ENCODE measurements at places on chromosomes 6 and 20.

- no peak for DNase-seq
Measured at GRCh38 chr20:45835825-45836224, 2.2 kb downstream of the SNX21 start.

- no peak for DNase-seq
Measured at GRCh38 chr6:94597487-94597886, 979.8 kb upstream of the MANEA start.

GRCh38 chr6:119344306-119344705 lies 5.3 kb downstream of the MAN1A1 start:
- no peak for DNase-seq

DNA sequence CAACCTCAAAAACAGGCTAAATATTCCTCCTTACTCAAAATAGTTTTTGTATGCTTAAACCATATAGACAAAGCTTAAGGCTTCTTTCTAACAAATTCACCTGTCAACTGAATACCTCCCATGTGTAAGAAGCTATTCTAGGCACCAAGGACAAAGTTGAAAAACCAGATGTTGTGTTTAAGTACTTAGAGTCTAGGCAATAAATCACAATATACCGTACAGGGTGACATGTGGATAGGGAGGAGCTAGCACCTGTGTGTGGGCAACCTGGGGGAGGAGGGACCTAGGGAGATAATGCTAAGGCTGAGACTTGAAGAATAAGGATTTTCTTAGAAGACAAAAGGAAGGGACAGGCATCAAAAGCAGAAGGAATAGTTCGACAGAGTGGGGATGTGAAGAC lies 123.5 kb downstream of the LMBRD1 start:
- DNase-seq = no peak

DNA sequence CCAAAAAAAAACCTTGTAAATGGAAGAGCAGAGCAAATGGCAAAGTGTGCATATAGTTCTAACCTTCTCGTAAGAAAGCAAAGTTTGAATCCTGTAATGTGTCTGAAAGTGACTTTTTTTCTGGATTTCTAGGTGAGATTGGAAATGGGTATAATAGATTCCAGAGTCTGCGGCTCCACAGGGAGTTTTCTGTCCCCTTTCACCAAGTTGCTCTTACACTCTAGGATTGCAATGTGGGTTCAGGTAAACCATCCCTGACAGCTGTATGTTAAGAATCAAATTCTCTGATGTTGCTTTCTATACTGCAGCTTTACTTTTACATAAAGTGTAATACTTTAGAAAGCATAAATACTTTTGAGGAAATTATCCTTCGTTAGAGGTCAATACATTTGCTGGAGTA lies 260.1 kb downstream of the PRL start:
- no peak for DNase-seq

DNA sequence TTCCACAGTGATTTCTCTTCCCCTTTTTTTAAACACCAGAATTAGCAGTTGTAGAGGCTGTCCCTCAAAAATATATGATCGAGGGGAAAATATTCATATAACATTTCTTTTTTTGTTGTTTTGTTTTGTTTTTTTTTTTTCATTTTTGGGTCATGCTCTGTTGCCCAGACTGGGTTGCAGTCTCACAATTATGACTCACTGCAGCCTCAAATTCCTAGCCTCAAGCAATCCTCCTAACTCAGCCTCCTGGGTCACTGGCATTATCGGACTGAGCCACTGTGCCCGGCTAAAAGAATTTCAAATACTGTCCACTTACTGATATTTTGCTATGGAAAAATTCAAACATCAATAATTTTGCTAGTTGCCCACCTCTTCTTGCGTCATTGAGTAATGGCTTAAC lies 134.0 kb downstream of the HFE start:
- DNase-seq = no peak

DNA sequence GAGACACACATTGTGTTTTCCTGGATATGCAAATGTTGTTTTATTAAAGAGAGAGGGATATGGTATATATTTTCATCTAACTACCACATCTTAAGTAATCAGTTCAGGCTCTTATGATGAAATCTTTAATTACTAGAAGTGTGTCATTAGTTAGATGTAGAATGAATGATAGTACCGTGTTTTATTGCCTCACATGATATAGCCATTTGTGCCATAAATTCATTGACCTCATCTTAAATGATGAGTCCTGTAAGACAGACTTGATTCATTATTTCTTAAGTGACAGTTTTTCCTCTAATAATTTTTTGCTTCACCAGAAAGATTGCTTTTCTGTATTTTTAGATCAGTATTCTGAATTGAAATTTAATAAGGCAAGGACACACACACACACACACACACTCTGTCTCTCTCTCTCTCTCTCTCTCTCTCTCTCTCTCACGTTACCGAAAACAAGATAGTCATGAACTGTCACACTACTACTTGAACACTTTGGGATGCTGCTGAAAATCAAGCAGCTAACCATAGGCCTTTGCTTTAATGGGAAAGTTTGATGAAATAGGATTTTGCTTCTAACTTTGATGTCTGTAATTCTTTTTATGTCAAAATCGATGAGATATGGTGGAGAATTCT lies 140.5 kb downstream of the SOBP start:
- no peak for DNase-seq

DNA sequence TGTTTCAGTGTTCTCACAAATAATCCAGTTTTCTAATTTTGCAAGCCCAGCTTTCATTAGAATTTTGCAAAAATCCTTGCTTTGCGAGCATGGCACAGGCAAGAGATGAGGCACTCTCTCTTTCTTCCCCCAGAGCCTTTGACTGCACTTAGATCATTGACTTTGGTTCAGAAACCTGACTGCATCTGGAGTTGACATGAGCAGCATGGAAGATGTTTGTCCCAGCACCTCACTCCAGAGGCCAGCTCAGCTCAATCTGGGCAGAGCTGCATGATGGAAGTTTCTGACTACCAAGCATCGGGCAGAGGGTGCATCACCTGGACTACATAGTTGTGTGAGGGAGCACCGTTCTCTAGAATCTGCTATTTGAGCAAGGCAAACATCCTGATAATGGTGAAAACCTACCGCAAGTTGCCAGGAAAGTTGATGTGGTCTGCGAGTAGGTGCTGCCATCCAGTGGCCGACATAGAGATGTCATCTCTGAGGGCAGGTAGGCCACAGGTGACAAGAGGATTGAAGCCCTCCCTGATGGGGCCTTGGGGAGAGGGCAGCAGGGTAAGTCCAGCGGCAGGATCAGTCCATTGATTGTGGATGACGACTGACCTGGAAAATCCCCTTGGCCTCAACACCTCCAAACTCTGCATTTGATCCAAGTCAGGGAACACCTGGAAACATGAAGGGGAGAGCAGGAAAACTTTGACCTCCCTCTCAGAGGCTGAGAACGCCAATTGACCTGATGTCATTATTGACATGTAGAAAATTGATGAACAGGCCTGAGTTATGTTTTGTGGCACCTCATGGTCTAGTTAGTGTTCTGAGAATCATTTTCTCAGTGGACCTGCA lies 3.8 kb upstream of the LPA start:
- DNase-seq = no peak

DNA sequence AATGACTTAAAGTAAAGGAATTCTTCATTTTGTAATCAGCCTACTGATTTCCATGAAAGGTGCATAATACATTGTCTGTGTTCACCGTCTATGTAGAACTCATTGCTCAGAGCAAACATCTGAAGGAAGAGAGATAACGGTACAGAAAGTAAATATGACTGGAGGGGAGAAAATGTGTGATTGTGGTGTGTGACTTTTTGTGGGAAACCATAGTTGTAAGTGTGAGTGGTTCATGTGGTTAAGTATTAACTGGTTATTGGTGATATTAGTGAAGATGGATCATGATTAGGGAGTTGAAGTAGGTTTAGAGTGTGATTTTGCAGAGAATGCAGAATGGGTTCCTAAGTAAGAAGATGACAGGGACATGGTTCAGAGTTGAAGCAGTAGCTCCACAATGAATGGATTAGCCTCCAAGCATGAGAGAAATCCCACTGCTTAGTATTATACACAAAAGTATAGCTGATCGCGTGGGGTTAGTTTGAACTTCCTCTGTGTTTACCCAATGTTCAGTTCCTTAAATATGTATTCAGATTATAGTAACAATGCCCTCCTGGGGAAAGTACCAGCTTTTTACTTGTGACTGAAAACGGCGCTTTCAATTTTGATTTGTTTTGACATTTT lies 368.9 kb downstream of the UTRN start:
- no peak for DNase-seq

DNA sequence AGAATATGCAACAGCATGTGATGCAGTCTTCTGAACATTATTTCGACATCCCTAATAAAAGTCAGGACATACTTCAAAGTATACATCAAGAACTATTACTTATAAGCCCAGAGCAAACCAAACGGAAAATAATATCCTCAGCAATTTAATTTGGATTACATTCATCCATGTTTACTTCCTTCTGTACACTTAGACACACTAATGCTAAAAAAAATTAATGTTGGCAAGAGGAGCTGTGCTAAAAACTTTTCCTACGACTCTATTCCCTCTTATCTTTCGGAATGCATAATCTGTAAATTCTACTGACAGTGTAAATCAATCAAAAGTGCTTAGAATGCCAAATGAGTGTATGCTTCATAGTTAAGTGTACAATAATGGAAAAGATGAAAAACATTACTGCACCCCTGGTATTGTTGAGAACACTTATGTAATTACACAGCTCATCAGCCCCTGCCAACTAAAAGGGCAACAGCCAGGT lies 301.2 kb upstream of the HSF2 start:
- DNase-seq = no peak

GRCh38 chr20:43183536-43184070 lies 6.1 kb downstream of the PTPRT start:
- no peak for DNase-seq

DNA sequence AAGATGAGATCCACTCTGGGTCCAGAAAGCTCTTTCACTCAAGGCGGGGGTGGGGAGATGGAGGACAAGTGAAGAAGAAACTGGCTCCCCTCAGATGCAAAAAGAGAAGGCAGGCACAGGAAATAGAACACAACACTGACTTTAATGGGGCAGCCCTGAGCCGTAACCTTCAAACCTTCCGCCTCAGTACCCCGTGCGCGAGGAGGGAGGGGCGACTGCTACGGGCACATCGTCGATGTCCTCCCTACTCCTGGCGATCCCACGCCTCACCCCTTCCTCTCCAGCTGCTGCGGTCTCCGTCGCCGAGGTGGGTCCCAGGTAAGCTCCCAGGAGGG lies 3.9 kb downstream of the SPEF1 start:
- no peak for DNase-seq

- no peak for DNase-seq
Measured at GRCh38 chr6:137237413-137238170, 18.4 kb upstream of the IFNGR1 start.

DNA sequence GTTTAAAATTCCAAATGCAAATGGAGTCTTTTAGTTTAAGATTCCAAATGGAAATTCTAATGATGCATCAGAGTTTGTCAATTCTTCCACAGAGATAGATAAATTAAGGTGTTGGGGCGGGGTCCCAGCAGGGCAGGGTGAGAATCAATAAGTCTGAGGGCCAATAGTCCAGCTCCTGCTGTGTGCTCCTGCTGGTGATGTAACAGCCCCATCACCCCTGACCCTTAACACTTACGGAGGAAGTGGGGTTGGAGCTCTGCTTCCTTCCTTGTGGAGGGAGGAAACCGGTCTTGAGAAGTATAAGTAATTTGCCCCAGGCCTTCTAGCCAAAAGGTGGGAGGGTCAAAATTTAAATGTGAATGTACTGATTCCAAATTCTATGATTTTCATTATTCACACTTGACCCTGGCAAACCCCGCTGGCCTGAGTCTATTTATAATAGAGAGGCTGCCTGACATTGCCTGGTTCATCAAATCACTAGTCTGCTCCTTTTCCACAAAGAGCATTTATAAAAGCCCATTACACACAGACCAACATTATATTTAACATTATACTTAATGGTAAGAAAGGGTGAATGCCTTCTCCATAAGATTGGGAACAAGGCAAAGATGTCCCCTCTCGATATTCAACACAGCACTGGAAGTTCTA lies 17.2 kb downstream of the ZBTB2 start:
- no peak for DNase-seq

GRCh38 chr6:130671119-130671518 lies 156.1 kb upstream of the SMLR1 start:
- DNase-seq = no peak

DNA sequence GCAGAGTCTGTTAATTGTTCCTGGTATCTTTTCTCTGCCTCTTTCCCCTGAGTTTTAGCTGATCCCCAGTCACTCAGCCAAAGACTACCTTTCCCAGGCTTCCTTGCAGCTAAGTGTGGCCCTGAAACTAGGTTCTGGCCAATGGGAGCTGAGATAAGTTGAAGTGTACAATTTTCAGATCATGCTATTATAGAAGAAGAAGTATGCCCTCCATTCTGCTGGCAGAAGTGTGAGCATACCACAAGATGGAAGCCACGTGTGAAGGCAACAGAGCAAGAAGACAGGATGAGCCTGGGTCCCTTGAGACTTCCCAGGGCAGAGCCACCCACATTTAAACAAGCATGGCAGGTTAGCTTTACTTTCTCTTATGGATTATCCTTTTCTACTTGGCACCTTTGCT lies 273.2 kb downstream of the HIVEP2 start:
- DNase-seq = no peak

GRCh38 chr20:14956538-14956937 lies 619.1 kb upstream of the FLRT3 start:
- no peak for DNase-seq

DNA sequence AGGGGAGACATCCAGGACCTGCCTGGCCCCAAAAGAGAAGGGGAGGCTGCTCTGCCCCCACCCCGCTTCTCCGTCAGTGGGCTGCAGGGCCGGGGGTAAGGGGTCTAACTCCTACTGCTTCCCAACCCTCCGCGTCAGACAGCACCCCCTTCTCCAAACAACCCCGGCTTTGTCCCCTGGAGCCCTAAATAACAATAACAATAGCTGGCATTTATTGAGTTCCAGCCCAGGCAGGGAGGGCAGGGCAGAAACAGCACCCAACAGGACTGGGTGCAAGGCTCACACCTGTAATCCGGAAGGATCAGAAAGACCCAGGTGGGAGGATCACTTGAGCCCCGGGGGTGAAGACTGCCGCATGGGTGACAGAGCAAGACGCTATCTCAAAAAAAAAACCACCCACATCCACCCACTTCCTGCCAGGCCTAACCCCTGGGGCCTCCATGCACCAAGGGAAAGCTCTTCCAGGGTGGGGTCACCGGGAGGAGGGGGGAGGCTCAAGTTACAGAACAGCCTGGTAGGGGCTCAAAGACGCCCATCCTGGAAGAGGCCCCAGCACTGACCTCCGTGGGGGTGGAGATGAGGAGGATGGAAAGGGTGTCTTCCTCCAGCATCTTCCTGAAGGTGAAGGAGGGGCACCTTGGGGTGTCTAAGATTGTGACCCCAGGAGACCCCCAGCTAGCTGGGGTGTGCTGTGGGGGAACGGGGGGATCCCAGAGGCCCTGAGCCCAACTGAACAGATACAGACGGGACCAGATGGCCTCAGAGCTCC lies 1.3 kb upstream of the FNDC11 start:
- no peak for DNase-seq

GRCh38 chr6:9540534-9541126 lies 874.2 kb downstream of the TFAP2A start:
- no peak for DNase-seq

DNA sequence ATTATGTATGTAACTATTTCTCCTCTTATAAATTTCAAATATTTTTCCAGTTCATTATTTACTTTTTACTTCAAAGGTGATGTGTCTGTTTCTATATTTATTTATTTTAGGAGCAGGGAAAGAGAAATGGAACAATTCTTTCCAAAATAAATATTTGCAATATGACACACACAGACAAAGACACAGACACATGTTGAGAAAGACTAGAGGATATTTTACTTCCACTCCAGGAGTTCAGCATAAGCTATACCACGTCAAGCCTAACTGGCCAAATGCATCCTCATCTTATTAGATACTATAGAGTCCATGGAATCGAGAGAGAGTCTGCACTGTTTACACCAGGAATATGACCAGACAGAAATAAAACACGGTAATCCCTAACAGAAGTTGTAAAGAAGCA lies 13.3 kb downstream of the RALGAPA2 start:
- DNase-seq = no peak

All from NCI-H2081 treated with DMSO at 0.1 percent for 48 hours (cell line).